ENCODE measurements at places on chromosomes 3 and 15.
A peak's percentile ranks its signal among the peaks of the same experiment; 100 is the strongest.

DNA sequence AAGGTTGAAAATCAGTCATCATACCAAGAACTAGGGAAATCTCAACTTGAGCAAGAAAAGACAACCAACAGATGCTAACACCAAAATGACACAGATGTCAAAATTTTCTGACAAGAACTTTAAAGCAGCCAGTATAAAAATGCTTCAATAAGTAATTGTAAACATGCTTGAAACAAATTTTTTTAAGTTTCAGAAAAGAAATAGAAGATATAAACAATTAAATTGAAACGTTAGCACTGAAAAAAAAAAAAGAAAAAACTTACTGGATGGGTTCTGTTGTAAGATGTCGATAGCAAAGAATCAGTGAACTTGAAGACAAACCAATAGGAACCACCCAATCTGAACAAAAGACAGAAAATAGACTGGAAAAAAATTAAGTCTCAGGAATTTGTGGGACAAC, 8.0 kb downstream of the MYD88 start:
- DNase-seq = no peak

DNA sequence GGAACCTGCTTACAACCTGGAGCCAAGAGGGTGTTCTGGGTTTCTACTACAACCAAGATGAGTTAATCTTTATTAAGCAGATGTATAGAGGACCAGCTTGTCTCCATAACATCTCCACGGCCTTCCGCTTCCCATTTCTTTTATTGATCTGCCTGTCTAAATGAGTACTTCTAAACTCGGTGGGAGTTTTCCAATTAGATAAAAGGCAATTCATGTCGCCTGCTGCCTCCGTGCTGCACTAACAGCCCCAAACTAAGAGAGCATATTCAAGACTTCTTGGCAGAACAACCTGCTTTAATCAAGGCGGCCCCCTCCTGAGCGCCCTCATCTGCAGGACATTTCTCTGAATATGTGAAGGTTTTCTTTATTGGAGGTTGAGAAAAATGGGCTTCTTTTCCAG, 270.1 kb downstream of the PDCD6IP start:
- DNase-seq = no peak

- no peak for DNase-seq
These were observed 51.9 kb downstream of the ZBTB20 start for GRCh38 chr3:115095236-115095635.

DNA sequence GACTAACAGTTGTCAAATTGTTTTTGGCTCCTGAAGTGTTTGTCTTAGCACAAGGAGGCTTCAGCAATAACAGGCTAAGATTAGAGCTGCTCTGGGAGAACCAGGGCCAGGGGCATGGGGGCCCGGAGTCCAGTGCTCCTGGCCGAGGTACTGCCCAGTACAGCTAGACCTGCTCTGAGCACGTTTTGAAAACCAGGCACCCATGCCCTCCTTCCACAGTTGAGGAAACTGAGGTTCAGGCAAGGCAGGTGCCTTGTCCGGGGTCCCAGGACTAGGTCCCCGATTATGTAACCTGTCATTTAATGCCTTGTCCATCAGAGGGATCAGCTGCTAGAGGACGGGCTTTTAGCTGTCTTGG, 19.2 kb downstream of the KBTBD13 start:
- no peak for DNase-seq

DNA sequence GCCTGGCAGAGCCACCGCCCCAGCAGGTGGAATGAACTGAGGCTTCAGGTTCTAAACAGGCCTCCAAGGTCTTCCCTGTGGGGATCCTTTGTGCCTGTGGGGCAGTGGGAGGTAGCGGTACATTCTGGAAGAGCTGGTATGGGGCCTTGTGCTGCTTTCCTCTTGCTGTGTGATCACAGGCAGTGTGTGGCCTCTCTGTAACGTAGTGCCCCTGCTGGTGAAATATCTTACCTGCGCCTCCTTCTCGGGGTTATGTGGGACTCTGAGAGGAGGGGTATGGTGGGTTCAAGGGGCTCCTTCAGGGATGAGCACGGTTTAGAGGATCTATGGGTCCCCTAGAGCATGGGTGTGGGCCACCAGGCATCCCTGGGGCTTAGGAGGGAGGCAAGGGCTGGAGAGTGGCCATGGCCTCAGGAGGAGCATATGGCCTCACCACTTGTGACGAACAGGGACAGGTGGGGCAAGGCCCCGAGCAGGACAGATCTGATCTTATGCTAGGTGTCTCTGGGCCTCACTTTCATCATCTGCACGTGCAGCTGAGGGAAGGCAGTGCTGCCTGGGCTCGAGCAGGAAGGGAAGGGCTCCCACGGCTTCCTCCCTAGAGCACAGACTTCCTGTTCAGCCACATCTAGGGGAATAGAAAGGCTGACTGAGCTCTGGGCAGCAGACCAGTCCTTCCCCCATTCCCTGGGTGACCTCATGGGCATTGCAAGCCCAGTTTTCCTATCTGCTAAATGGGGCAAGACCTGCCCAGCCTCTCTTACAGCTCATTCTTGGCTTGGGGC, 1.9 kb upstream of the ALS2CL start:
- DNase-seq = peak; percentile 67

- no peak for DNase-seq
These were observed 12.4 kb downstream of the WDR5B start for GRCh38 chr3:122403489-122403888.

DNA sequence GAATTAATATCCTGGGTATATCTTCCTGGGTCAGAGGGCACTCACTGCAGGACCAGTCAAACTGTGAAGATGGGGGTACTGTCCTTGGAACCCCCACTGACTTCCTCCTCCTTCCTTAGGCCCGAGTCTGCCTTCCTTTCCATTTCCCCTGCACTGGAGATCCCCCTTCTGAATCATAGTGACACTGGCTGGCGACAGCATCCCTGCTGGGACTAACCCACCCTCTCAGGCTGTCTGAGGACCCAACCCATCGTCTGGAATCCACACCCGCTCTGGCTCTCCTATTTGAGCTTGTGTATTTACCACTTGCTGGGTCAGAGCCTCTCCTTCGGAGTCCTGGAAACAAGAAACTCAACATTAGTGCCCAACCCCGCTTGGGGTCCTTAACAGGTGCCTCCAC, 21.2 kb downstream of the TMEM40 start:
- DNase-seq = no peak

DNA sequence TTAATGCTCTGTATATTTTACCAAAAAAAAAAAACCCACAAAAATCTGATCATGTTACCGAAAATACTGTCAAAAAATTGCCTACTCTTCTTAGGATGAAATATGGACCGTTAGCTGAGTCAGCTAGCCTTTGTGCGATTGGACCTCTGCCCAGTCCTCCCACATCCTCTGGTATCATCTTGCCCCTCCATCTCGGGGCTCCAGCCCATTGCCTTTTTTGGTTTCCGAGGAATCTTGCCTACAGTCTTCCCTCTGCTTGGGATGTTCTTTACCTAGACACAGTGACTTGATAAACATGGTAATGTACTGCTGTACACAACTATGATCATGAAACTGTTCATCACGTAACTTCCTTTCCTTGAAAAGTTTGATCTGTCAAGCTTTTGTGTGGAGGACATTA, 371.4 kb downstream of the SV2B start:
- DNase-seq = no peak

- DNase-seq = peak; percentile 71
These were observed 1.2 kb upstream of the LCTL start for GRCh38 chr15:66566963-66567531.

- DNase-seq = no peak
These were observed 203.3 kb upstream of the LPP start for GRCh38 chr3:187950671-187951070.

- no peak for DNase-seq
These were observed 584.4 kb upstream of the TBL1XR1 start for GRCh38 chr3:177781686-177782161.

- DNase-seq = no peak
These were observed 13.2 kb upstream of the COL8A1 start for GRCh38 chr3:99625237-99625622.

GRCh38 chr3:182621435-182622240, 171.7 kb upstream of the ATP11B start:
- DNase-seq = no peak

GRCh38 chr3:99400352-99400751, 238.0 kb upstream of the COL8A1 start:
- no peak for DNase-seq

DNA sequence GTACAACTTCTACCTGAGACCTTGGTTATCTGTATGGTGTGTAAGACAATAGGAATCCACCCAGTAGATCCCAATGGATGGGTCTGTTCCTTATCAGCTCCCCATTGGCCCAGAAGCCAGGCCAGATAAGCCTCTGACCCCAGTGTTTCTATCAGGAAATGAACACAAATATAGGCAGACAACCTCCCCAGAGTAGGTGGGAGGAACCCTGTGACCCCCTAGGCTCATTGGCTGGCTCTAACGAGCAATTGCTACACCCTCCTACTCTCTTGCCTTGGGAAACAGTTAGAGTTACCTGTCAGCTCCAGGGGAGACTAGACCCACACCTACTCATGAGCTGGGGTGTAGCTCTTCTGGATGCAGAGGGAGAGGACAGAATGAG, 299.9 kb downstream of the UACA start:
- no peak for DNase-seq

DNA sequence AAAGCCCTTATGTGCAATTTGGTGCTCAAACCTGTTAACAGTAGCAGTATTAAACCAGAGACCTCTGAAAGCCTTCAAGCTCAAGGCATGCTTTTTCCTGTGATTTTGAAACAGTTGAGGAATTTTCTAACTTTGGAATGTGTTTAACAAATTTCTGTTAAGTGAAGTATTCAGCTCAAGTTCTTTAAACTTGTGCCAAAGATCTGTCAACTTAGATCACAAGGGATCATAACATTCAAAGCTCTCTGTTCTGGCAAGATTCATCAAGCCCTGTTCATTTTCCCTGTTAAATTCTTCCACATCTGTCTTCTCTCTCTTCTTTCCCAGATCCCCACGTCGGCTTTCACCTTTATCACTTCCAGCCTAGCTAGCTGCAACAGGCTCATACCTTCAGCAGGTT, 28.8 kb upstream of the RYK start:
- no peak for DNase-seq

DNA sequence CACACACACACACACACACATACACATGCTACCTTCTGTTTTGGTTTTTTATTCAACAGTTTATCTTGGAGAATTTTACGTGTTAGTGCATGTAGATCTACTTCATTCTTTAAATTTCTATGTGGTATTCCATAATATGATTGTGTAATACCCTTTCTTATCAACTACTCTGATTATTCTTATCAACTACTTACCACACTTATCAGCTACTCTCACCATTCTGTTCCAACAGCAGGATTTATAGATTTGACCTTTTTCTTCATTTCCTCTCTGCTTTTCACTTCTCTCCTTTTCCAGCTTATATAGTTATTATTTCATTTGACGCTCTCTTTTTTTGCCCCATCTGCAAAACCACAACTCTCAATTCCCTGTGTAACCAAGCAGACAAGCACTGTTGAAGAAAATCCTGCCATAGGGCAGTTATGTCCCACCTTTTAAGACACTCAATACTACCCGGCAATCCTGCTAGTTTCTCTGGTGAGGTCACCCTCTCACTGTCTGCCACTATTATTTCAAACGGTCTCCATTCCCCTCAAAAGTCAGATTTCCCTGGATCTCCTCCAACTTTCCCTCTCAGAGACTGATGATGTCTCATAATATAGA, 56.9 kb upstream of the SATB1 start:
- no peak for DNase-seq

- DNase-seq = no peak
These were observed 40.8 kb downstream of the HMG20A start for GRCh38 chr15:77461486-77461885.

All from activated CD8-positive, alpha-beta memory T cell treated with anti-CD3 and anti-CD28 coated beads, Interleukin-2, amount 50 U/mL, for 48 hours (primary cell).